ENCODE measurements at places on chromosomes 5 and 9.

DNA sequence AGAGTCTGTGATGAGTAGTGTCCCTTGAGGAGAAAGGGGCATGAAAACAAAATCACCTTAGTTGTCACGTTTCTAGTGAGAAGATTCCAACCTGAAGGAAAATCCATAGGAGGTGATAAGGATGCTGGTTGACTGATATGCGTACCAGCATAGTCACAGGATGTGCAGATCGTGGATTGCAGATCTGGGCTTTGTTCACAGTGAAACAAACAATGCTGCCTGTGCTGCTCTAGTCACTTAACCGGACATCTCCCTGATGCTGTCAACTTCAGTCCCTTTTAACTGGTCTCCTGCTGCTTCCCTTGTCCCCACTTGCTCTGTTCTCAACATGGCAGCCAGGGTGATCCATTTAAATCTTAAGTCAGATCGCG is 89.7 kb downstream of the IQGAP2 start:
- no peak for DNase-seq

- DNase-seq, result no peak
Observed at GRCh38 chr5:96175090-96175489, 213.4 kb upstream of the ELL2 start.

GRCh38 chr9:128341435-128341849 is 1.1 kb downstream of the SLC27A4 start:
- DNase-seq, result no peak

- no peak for DNase-seq
Observed at GRCh38 chr9:125513668-125514413, 193.2 kb downstream of the MAPKAP1 start.

DNA sequence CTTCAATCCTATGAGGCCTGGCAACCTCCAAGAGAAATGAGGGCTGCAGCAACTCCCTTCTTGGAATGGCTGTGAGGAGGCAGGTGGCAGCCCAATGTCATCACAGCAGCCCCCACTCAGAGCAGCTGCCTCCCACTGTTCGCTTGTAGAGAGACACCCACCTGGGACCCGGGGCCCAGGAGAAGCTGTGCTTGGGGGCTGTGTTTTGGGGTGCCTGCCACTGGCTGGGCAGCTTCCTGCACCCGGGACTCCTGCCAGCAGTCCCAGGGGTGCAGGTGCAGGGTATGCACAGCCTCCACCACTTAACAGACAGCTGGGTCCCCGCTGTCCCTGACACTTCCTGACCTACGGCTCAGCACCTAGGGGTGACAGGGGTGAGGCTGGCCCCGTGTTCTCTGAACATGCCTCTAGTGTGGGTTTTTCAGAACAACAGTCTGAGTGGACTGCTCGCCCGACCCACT is 26.2 kb downstream of the NIPAL4 start:
- no peak for DNase-seq

- DNase-seq, result no peak
Observed at GRCh38 chr5:102749416-102750030, 5.6 kb upstream of the PAM start.

DNA sequence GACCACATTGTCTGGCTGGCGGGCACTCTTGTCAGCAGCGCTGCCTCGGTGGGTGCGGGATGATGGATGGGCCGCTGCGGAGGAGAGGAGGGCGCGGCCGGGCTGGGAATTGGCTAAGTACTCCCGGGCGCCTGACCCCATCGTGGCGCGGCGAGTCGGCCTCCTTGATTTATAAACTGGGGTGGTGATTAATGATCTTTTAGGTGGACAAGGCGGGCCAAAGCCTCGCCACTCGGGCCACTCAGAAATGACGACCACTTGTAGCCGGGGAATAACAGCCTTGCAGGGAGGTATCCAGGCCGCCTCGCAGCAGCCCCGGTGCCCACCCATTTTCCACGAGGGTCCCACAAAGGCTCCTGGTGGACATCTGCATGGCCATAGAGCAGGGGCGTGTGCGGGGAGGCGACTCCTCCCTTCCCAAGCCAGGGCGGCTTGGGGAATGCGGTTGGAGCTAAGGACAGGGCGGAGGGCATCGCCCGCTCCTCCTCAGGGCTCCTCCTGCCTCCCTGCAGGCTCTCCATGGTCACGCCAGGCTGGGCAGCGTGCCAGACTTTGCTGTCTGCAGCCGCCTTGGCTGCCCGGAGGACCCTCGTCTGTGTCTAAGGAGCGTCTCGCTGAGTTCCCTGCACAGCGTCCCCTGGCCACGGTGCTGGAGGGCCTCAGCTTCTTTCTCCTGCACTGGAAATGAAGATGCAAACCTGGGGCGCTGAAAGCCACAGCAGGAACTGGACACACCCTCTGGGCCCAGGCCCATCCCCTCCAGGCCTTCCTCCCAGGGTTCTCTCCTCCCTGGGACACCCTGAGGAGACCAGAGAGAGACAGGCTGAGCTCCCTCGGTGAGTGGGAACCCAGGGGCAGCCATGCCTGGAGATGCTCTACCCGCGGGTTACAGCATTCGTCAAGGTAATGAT is 287.4 kb upstream of the IRX4 start:
- no peak for DNase-seq
